ENCODE measurements at places on chromosomes 5 and 9.

DNA sequence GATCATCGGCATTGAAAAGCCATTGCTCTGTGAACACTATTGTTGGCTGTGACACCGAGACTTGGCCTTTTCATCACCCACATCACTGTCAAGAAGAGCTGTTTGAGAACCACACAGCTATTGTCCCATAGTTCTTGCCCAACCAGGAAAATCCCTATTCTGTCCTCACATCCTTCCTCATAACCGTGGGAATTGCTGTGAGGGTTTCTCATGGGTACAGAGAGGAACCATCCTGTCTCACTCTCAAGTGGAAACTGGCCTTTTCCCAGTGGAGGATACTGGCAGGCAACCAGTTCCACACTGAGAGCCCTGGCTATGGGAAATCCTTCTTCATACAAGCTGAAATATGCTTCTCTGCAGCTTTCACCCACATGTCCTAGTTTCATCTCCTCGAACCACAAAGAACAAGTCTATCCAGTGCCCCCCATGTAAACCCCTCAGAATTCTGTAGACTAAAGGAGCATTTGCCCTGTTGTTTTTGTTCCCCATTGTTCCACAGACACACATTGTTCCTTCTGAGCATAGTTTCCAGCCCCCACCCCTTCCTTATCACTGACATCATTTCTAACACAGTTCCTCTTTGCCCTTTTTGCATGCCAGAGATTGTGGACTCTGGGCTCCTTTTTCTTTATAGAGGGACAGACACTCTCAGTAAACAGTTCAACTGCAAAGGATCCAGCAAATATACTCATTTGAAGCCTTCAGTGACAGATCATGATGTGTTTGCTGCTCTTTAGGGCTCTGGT lies 57.8 kb upstream of the C5orf46 start:
- DNase-seq = no peak

DNA sequence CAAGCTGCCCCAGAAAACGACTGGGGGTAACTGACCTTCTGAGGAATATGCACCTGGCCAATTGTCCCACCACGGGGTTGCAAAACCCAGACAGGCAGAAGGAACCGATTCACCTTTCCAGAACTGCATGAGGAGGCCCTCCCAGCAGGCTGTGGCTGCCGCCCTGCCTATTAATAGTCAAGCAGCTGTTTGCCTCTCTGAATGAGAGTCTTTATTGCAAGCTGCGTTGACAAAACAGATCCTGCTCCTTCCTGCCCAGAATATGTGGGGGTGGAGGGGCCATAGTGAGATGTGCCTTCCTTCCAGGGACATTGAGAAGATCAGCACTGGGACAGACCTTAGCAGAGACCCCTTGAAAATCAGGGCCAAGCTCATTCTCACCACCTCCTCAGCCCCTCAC lies 18.3 kb upstream of the TCOF1 start:
- DNase-seq = peak; percentile 4

- no peak for DNase-seq
Measured at GRCh38 chr9:13165956-13166355, 113.5 kb downstream of the MPDZ start.

DNA sequence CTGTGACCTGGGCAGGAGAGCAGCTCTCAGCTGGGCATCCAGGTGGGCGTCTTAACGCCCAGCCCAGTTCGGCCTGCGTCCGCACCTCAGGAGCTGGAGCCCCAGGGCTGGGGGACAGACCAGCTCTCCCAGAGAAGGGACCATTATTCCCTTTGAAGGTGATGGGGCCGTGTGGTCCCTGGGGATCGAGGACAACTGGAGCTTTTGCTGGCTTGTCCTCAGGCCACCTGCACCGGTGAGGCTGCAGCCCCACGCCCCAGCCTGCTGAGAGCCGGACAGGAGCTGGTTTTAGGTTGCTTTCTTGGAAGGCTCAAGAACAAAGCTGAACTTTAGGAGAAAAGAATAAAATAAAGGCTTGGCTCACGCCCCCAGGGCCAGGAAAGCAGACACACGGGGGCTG lies 40.9 kb downstream of the NACC2 start:
- DNase-seq = no peak

DNA sequence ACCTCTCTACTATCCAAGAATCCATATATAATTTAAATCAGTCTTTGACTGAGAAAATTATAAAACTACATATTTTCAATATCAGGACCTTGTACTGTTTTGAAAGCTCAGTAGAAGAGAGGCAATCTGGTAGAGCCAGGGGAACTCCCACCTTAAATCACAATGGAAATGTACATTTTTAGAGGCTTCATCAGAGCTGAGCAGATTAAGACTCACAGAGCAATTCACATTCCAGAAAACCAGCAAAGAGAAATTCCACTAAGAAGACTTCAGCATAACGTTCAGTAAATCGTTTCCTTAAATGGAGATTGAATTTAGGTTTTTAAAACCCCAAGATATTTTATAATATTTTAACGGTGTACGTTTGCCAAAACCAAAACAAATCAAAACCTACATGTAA lies 227.8 kb upstream of the TRPM3 start:
- DNase-seq = no peak

- peak; percentile 67 for DNase-seq
Measured at GRCh38 chr5:16552666-16553343, 64.0 kb downstream of the RETREG1 start.

- no peak for DNase-seq
Measured at GRCh38 chr5:113376640-113377039, 58.1 kb downstream of the TSSK1B start.

DNA sequence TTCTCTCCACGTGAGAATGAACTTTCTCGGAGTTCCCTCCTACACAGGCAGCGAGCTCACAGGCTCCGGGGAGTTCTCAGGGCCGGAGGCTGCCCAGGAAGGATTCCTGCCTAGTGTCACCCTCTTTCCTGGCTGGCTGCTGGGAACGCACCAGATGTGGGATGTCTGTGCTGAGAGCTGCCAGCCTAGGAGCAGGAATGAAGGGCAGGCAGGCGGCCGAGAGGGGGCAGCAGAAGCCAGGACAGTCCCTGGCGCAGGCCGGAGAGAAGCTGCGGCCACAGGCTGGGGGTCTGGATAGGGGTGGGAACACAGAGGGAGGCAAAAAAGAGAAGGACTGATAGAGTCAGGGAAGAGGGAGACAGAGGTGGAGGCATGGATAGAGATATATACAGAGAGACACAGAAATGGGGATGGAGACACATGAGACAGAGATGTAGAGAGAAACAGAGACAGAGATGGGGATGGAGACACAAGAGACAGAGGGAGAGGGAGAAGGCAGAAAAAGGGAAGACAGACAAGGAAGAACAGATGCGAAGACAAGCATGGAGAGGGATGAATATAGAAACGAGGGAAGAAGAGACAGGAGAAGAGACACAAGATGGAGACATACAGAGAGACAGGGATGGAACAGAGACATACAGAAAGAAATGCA lies 25.3 kb upstream of the ENHO start:
- peak; percentile 9 for DNase-seq

GRCh38 chr9:128892221-128892921 lies 10.4 kb downstream of the LRRC8A start:
- no peak for DNase-seq

GRCh38 chr5:119287547-119288111 lies 68.2 kb upstream of the TNFAIP8 start:
- no peak for DNase-seq

DNA sequence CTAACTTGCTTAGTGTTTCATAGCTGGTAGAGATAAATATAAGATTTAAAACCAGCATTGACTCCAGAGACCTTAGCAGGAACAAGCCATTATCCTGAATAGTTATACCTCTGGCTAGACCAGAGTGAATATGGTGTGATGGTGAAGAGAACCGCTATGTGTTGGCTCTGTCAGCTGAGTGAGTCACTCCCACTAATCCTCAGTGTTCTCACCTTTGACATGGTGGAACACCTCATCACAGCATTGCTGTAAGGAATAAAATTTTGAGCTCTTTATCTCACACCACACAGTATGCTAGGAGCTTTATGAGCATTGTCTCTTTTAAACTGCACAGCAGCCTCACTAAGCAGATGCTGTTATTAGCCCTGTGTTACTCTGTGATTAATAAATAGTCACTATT lies 90.7 kb upstream of the DHFR start:
- DNase-seq = no peak

DNA sequence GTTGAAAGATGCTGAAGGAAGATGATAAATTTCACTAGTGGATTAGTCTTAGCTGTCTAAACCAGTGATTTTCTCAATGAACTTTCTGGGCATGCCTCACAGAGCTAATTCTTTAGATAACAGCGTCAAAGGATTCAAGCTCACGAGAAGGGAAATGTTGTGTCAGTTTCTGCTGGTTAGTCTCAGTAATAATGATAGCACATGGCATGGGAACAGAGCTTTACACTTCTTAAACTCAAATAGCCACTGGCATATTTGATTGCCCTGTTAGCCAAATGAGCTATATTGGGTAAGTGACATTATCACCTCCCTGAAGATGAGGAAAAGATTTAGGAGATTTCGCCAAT lies 139.3 kb upstream of the NR3C1 start:
- no peak for DNase-seq

DNA sequence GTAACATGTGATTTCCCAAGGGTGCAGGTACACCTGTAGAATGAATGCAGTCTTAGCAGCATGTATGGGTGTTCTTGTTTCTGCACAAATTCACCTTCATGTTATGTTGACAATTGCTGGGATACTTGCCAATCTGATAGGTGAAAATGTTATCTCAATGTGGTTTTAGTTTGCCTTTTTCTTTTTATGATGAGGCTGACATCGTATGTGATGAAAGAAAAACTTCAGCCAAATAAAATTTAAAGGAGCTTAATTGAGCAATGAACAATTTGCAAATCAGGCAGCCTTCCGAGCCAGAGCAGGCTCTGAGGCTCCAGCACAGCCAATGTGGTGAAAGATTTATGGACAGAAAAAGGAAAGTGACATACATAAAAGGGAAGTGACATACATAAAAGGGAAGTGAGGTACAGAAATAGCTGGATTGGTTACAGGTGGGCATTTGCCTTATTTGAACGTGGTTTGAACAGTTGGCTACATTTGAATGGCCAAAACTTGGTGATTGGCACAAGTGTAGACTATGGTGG lies 10.5 kb downstream of the TAL2 start:
- DNase-seq = no peak

GRCh38 chr9:90446200-90446948 lies 196.2 kb downstream of the DIRAS2 start:
- DNase-seq = no peak

GRCh38 chr5:179196405-179197079 lies 136.4 kb downstream of the ZNF354C start:
- DNase-seq = no peak

- no peak for DNase-seq
Measured at GRCh38 chr9:99411068-99411467, 189.0 kb downstream of the SEC61B start.

DNA sequence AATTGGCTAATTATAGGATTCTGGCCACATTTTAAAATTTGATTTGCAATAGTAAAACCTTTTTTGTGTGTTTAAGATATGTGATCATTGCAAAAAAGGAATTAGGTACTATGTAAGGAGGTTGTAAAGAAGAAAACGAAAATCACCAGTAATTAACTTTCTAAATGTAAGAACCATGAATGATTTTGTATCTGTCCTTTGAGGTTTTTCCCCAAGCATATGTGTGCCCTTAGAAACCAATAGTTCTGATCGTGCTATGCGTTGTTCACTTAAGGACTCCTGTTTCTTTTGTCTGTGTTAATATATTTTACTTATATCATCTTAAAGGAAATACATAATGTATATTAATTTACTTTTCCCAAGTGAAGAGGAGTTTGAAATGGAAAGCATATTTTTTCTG lies 410.2 kb downstream of the PSAT1 start:
- DNase-seq = no peak

GRCh38 chr5:107450531-107450930 lies 220.2 kb downstream of the EFNA5 start:
- DNase-seq = no peak

GRCh38 chr5:138636398-138636944 lies 61.3 kb upstream of the HSPA9 start:
- peak; percentile 8 for DNase-seq

DNA sequence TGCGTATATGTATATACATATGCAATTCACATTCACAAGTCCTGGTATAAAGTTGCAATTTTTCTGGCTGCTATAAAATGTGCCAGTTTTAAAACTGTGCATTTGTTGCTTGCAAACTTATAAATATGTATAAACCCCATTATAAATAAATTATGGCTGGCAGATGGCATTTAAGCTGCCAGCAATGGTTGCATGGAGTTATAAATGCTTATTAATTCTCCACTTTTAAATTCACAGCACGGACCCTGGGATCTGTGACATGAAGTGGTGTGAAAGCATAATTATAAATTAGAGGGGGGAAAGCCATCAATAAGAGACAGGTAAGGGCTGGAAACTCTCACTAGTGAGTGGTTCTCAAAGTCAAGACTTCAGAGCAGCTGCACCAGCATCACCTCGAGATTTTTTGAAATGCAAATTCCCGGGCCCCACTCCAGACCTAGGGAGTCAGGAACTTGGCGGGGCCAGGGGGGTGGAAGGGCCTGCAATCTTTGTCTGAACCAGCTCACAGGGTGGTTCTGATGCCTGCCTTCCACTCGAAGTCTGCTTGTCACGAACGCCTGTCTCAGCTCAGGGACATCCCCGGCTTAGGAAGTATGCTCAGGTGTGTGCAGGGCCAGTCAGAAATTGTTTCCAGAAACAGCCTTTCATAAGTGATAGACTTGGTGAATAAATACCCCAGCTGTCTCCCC lies 16.9 kb downstream of the S1PR3 start:
- DNase-seq = no peak

DNA sequence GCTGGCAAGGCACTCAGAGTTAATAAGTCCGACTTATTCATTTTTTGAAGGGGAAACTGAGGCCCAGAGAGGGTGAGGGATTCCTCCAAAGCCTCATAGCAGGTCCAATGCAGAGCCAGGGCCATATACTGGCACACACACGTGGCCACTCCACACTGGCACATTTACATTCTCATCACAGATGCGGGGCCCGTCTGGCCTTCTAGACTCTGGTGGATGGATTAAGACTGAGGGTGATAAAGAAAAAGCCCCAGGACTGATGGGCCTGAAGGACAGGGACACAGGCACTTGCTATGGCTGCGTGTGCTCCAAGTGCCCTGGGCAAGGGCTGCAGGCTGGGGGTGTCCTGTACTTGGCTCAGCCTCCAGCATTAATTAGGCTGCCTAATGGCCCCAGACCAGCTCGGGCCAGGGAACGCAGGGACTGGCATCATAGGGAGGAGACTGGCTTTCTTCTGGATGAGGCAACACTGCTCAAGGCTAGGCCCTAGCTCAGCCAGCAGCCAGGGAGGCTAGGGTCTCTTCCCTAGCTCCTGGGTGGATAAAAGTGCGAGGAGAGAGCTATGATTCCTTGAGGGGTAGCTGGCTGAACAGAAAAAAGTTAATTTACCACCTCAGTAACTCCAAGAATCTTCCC lies 28.5 kb upstream of the CSF1R start:
- DNase-seq = no peak

GRCh38 chr5:103473725-103474124 lies 88.9 kb downstream of the NUDT12 start:
- no peak for DNase-seq

GRCh38 chr5:2196416-2196815 lies 313.7 kb upstream of the IRX4 start:
- no peak for DNase-seq
